Activated naive CD8-positive, alpha-beta T cell treated with anti-CD3 and anti-CD28 coated beads, Interleukin-2, amount 50 U/mL, for 24 hours (primary cell): ENCODE measurements at places on chromosomes 4 and X.

- DNase-seq = no peak
Observed at GRCh38 chrX:110056419-110056818, 53.5 kb downstream of the TMEM164 start.

GRCh38 chr4:180664766-180665368 is 1578.3 kb upstream of the TENM3 start:
- DNase-seq = peak; percentile 58

DNA sequence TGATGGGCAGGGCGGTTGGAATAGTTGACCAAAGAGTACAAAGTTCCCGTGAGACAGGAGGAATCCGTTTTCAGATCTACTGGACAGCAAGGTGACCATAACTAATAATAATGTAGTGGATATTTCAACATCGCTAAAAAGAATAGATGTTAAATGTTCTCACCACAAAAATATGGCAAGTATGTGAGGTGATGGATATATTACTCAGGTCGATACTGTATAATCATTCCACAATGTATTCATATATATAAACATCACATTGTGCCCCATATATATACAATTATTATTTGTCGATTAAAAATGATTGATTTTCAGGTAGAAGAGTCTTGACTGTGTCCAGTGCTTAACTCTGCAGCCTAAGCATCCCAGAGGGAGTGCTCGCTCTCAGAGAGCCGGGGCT is 141.6 kb upstream of the TENM3 start:
- DNase-seq = no peak

DNA sequence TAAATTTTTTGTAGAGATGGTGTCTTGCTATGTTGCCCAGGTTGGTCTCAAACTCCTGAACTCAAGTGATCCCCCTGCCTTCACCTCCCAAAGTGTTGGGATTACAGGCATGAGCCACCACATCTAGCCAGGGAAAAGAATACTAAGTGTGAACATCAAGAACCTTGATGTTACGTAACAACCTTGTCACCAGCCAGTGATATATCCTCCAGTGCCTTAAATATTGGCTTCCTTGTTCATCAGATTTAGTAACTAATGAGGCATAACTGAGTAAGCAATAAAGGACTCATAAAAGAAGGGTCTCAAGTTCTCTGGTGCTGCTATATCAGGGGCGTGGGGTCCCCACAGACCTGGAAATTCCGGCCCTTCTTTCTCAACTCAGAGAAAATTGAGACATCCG is 60.5 kb upstream of the ENPEP start:
- no peak for DNase-seq

DNA sequence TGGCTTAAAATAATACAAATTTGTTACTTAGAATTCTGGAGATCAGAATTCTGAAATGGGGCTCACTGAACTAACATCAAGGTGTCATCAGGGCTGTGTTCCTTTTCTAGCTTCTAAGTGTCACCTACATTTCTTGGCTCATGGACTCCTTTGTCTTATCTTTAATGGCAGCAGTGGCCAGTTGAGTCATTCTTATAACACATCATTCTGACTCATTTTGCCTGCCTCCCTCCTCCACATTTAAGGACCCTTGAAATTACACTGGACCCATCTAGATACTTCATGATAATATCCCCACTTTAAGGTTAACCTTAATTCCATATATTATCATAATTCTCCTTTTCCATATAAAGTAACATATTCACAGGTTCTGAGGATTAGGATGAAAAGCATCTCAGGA is 215.9 kb downstream of the GUCY2F start:
- DNase-seq = no peak
